Purkinje cell (primary cell): ENCODE measurements at places on chromosomes 3 and 15. TPM values are rescaled to one million over a fixed set of nuclear protein-coding genes. Genes with fewer than 3 reads are reported as not detected.

The LPP gene
- 1.3 and 7.4 TPM in 2 replicates for polyA plus RNA-seq

The MITF gene
- polyA plus RNA-seq, result 1.4 and 3.9 TPM in 2 replicates

The MGLL gene
- 21.1 and 54.1 TPM in 2 replicates for polyA plus RNA-seq

The SHF gene
- 0.71 and 0.87 TPM in 2 replicates for polyA plus RNA-seq

The ABHD2 gene
- polyA plus RNA-seq, result 12.1 and 18.8 TPM in 2 replicates

The SMCO1 gene
- 1.5 TPM in 1 of 2 replicates, not detected in the other for polyA plus RNA-seq

The EXD1 gene
- polyA plus RNA-seq, result 0.78 TPM in 1 of 2 replicates, not detected in the other

The B4GALT4 gene
- polyA plus RNA-seq, result 7.9 and 9.9 TPM in 2 replicates

The ZIC4 gene
- 2.5 and 8.3 TPM in 2 replicates for polyA plus RNA-seq

The TRH gene
- 0.40 TPM in 1 of 2 replicates, not detected in the other for polyA plus RNA-seq

The CYP1A2 gene
- polyA plus RNA-seq, result not detected in 2 replicates

The ADAMTS9 gene
- polyA plus RNA-seq, result 1.3 TPM in 1 of 2 replicates, not detected in the other

The UACA gene
- 12.5 and 19.7 TPM in 2 replicates for polyA plus RNA-seq

The TCAIM gene
- 33.4 and 34.5 TPM in 2 replicates for polyA plus RNA-seq

The CLDN11 gene
- polyA plus RNA-seq, result 0.55 and 4.3 TPM in 2 replicates

The SEMA3B gene
- 0.27 and 0.28 TPM in 2 replicates for polyA plus RNA-seq

The CHRNA5 gene
- polyA plus RNA-seq, result 0.16 and 7.7 TPM in 2 replicates

The WDR93 gene
- polyA plus RNA-seq, result 0.39 and 0.56 TPM in 2 replicates
